ENCODE measurements at places on chromosomes 7 and 10.

DNA sequence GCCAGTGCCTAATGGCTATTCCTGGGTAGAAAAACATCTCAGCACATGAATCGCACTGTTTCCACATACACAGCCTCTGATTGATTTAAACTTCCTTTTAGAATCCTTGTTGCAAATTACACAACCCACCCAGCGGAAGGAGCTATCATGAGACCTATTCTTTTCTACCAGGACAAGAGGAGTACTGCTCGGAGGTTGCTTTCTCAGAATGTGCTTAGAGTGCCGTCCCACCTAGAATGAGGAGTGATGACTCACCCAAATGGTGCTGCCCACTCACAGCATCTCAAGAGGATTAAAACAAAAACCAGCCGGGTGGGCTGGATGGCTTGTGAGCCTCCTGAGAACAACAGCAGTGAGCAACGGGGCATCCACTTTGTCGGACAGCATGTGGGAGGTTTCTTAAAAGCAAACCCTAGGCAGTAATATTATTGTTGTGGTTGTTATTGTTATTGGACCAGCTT lies 128.9 kb downstream of the DGKI start:
- no peak for DNase-seq

- DNase-seq = no peak
Observed at GRCh38 chr7:26863518-26864308, 677 bp downstream of the SKAP2 start.

GRCh38 chr7:14368285-14368684 lies 378.8 kb upstream of the ETV1 start:
- DNase-seq = no peak

- no peak for DNase-seq
Observed at GRCh38 chr7:142301299-142301698, 43.4 kb upstream of the PRSS58 start.

DNA sequence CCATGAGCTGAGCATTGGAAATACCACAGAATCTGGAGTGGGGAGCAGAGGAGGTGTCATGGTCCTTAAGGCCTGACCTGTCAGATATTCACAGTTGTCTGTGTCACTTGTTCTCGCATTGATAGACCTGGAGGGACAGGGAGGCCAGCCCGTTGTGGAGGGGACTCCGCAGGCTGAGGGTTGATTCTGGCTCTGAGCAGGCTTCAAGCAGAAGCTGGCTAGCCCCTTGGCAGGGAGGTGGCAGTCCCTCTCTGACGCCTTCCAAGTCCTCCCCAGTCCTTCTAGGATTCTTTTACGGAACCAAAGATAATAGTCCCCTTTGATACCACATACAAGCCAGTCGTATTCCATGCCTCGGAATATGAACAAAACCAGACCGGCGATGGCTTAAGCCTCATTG lies 65.4 kb downstream of the GRK5 start:
- DNase-seq = no peak

GRCh38 chr7:20284003-20284770 lies 46.5 kb upstream of the ITGB8 start:
- no peak for DNase-seq

- no peak for DNase-seq
Observed at GRCh38 chr10:116015583-116016333, 257.2 kb downstream of the GFRA1 start.

- DNase-seq = no peak
Observed at GRCh38 chr10:65701168-65701776, 1224.6 kb upstream of the LRRTM3 start.

- no peak for DNase-seq
Observed at GRCh38 chr10:43734716-43735115, 86.0 kb upstream of the ZNF32 start.

- DNase-seq = no peak
Observed at GRCh38 chr7:135381369-135381768, 128.5 kb downstream of the CNOT4 start.

GRCh38 chr7:93262535-93262934 lies 30.4 kb downstream of the VPS50 start:
- DNase-seq = no peak

- no peak for DNase-seq
Observed at GRCh38 chr10:101529725-101530553, 58.1 kb downstream of the POLL start.

GRCh38 chr7:24894429-24895221 lies 85.4 kb downstream of the OSBPL3 start:
- DNase-seq = peak; percentile 14

- DNase-seq = peak; percentile 90
Observed at GRCh38 chr7:32204361-32205018, 134.3 kb upstream of the PDE1C start.

GRCh38 chr7:18755793-18756192 lies 260.2 kb downstream of the HDAC9 start:
- DNase-seq = no peak

- no peak for DNase-seq
Observed at GRCh38 chr7:95491634-95492314, 6.0 kb downstream of the ASB4 start.

GRCh38 chr10:85641479-85642009 lies 725.1 kb downstream of the GRID1 start:
- no peak for DNase-seq

DNA sequence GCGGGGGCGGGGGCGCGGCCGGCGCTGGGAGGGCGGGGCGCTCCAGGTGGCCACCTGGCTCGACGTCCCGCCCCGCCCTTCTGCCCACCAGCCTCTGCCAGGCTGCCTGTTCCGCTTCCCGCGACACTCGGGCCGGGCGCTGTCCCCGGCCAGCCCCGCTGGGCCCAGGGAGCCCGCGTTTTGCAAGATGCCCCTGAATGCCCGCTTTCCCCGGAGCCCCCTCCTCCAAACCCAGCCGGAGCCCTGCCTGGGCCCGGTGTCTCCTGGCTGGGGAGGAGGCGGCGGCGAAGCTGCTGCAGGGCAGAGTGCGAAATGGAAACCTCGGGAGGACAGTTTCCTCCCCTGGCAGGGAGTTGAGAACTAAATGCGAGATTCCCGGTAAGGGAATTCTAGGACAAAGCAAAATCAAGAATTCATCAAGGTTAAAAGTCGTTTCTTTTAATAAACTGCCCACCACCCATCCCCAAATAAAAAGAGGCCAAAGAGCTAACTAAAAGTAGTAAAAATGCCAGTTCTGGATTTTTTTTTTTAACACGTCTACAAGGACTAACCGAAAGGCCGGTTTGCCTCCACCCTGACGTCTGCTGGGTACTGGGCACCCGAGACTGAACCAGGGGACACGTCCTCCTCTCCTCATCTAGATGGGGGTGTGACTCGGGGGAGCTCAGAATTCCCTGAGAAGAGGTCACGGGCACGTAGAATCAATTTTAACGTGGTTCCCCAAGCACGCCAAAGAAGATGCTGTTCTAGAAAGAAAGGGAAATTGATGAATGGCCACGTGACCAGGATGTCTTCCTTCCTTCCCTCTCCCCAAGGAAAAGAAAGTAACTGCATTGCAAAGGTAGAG lies 200.4 kb upstream of the NFE2L3 start:
- peak; percentile 82 for DNase-seq

All from eye (tissue), 1 donor.